ENCODE measurements at places on chromosomes 16 and 17.

GRCh38 chr17:16942141-16943031, 29.5 kb downstream of the TNFRSF13B start:
- DNase-seq = no peak

DNA sequence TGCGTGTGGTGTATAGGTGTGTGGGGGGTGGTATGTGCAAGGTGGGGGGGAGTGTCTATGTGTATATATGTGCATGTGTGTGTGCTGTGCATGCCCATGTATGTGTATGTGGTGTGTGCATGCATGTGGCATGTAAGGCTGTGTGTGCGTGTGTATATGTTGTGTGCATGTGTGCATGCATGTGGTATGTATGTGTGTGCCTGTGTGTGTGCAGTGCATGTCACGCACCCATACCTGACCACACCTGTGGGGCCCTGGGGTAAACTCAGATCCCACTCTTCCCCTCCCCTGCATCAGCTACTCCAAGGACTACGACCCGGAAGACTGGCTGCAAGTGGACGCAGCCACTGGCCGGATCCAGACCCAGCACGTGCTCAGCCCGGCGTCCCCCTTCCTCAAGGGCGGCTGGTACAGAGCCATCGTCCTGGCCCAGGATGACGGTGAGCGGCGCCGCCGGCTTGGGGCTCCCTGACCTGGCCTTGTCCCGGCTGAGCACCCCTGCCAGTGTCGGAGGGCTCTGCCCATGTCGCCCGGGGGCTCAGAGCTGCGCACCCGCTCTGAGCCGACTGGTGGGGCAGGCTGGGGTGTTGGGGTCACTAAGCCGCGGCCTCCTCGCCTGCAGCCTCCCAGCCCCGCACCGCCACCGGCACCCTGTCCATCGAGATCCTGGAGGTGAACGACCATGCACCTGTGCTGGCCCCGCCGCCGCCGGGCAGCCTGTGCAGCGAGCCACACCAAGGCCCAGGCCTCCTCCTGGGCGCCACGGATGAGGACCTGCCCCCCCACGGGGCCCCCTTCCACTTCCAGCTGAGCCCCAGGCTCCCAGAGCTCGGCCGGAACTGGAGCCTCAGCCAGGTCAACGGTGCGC, 9.1 kb downstream of the SLC22A31 start:
- DNase-seq = no peak

- DNase-seq = peak; percentile 23
These were observed 3.4 kb downstream of the STH start for GRCh38 chr17:46002311-46002972.

DNA sequence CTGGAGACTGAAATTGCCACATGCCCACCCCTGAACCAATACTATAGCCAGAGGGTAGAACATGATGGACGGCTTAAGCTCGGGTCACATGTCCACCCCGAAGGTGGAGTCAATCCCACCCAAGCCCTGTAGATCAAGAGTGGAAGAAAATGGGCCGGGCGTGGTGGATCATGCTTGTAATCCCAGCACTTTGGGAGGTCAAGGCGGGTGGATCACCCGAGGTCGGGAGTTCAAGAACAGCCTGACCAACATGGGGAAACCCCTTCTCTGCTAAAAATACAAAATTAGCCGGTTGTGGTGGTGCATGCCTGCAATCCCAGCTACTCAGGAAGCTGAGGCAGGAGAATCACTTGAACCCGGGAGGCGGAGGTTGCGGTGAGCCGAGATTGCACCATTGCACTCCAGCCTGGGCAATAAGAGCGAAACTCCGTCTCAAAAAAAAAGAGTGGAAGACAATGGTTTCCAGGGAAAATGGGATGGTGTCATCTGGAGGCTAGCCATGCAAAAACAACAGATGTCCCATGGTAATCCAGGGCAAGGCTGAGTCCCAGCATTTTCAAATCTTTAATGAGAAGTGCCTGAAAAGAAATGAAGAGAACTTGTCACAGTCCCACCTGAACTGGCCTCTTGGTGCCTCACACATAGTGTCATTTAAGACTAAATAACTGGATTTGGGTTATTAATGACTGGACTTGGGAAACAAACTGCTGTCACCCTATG, 30.1 kb downstream of the CD300LF start:
- peak; percentile 27 for DNase-seq

- DNase-seq = no peak
These were observed 9.3 kb upstream of the CARD14 start for GRCh38 chr17:80160536-80160935.

- DNase-seq = no peak
These were observed 5.8 kb downstream of the PRSS8 start for GRCh38 chr16:31129568-31130335.

GRCh38 chr16:9091867-9092281, 430 bp downstream of the HAPSTR1 start:
- DNase-seq = no peak

- no peak for DNase-seq
These were observed 16.6 kb upstream of the TXNDC11 start for GRCh38 chr16:11759163-11759834.

DNA sequence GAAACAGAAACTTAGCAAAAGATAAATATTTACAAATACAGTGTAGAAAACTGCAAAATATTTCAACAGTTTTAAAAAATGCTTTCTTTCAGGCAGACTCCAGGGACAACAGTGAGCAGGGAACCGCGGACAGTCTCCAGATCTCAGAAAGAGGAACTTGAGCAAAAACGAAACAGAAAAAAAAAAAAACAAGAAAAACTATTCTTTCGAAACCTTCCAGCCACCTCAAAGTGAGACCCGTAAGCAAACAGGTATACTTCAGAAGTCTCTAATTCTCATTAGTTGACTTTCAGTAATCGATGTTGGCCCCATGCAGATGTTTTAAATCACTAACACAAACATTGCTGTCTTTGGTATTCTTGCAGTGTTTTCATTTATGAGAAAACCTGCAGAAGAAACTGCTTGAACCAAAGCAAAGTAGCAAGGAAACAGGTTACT, 15.7 kb upstream of the CCL1 start:
- DNase-seq = no peak

GRCh38 chr16:10123141-10123540, 59.1 kb downstream of the GRIN2A start:
- no peak for DNase-seq

- no peak for DNase-seq
These were observed 605.5 kb upstream of the SALL1 start for GRCh38 chr16:51756447-51757123.

GRCh38 chr16:86508947-86509758, 1.2 kb upstream of the FOXF1 start:
- no peak for DNase-seq

GRCh38 chr17:70454377-70454776, 285.0 kb downstream of the KCNJ2 start:
- DNase-seq = no peak

- no peak for DNase-seq
These were observed 30.2 kb upstream of the MRPS23 start for GRCh38 chr17:57880086-57880456.

DNA sequence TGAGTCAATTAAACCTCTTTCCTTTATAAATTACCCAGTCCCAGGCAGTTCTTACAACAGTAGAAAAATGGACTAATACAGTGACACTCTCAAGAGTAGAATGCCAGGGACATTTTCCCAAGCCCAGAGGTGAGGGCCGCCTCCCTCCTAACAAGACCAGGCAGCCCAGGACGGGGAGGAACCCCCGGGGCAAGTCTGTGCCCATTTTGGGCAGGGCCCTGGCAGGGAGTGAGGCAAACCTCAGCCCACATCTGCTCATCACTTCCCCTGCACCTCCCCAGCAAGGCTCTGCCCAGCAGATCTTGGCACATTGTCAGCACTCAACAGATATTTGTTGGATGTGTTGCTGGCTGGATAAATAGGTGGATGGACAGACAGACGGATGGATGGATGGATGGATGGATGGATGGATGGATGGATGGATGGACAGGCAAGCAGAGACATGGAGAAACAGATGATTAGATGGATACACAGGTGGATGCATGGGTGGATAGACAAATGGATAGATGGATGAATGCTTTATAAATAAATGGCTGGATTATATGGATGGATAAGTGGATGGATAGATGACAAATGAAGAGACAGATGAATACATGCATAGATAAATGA, 271.3 kb downstream of the PARN start:
- peak; percentile 59 for DNase-seq

GRCh38 chr17:79304884-79305283, 230.3 kb downstream of the ENGASE start:
- no peak for DNase-seq

GRCh38 chr17:66542129-66542966, 239.9 kb downstream of the PRKCA start:
- no peak for DNase-seq

DNA sequence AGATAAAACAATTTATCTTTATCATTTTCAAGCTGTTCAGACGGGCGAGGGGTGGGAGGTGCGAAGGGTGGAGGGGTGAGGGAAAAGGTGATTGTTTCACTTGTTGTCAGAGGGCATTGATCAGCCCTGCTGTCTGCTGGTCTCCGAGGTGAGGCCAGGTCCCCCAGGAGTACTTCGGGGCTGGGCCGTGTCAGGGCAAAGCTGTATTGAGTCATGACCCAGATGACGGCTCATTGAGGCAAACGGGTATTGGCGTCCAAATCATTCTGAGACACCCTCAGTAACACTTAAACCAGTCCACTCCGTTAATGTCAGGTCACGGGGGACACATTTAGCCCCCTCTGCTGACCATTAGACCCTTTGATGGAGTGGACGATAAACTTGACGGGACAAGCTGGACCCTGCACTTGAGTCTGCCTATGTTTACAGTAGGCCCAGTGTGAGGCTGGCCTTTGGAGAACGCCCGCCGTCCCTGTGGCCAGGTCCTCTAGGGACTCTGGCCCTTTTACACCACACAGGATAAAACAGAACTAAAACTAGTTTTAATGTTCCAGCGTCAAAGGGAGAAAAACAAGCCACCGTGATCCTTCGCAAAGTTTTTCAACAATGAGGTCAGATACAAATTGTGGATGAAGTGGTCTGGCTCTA, 502.2 kb upstream of the ZFHX3 start:
- DNase-seq = no peak

- no peak for DNase-seq
These were observed 8.3 kb downstream of the ZDHHC7 start for GRCh38 chr16:85003076-85003475.

GRCh38 chr16:4301177-4301576, 14.7 kb upstream of the GLIS2 start:
- no peak for DNase-seq

- DNase-seq = no peak
These were observed 53.0 kb upstream of the MNT start for GRCh38 chr17:2453866-2454265.

- DNase-seq = no peak
These were observed 230.7 kb downstream of the HS3ST4 start for GRCh38 chr16:25922438-25922837.

DNA sequence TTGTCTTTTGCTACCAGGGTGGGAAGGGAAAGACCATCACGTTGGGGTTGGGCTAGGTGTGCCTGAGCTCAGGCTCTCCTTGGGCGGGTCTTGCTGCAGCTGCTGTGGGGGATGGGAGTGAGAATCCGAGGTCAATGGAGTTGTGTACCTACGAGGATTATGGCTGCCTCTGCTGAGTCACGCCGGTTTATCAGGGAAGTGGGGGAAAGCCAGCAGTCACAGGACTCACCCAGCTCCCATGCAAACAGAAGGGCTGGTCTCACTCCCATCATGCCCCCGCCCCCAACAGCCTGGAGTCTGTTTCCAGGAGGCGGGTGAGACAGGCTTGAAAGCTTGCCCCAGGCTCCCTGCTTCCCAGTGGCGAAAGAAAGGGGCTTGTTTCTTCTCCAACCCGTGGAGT, 1259.0 kb upstream of the GOT2 start:
- DNase-seq = no peak

DNA sequence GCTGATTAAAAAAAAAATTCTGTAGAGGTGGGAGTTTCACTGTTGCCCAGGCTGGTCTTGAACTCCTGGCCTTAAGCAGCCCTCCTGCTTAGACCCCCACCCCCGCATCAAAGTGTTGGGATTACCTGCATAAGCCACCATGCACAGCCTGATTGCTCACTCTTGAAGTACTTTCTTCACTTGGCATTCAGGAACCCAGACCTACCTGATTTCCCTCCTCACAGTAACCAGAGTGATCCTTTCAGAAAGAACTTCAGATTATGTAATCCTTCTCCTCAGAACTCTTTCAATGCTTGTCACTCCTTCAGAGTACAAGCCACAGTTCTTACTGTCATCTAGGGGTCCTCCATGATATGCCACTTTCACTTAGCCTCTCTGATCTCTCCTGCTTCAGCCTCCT, 1.4 kb downstream of the EFCAB13 start:
- DNase-seq = no peak

- no peak for DNase-seq
These were observed 16.3 kb upstream of the RFFL start for GRCh38 chr17:35079547-35080423.

DNA sequence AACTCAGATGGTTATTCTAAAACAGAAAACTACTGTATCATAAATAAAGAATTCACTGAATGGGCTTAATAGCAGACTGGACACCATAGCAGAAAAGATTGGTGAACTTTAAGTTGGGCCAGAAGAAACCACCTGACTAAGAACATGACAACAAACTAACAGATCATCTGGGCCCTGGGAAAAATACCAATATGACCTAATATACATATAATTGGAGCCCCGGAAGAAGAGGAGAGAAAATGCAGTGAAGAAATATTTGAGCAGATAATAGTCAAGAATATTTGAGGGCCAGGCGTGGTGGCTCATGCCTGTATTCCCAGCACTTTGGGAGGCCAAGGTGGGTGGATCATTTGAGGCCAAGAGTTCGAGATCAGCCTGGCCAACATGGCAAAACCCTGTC, 25.5 kb upstream of the SDK2 start:
- no peak for DNase-seq

- DNase-seq = no peak
These were observed 14.2 kb downstream of the LYRM9 start for GRCh38 chr17:27878776-27879562.

DNA sequence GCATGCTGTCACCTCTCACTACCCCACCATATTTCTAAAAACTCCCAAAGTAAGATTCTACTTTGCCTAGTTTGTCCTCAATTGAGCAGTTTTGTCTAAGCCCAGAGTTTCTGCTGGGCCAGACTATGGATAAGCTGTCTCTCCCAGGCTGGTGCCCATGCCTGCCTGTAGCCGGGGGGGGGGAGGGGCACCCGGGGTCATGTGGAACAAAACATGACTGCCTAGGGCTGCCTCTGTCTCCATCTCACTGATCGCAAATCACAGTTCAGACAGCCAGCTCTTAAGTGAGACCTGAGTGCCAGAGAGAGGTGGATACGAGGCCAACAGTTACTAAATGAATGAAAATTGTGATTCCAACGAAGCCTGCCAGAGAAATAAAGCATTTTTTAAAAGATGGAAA, 78.8 kb upstream of the RPRML start:
- no peak for DNase-seq

Data from NCI-H2171 (cell line).